ENCODE measurements at places on chromosomes 4 and X.

DNA sequence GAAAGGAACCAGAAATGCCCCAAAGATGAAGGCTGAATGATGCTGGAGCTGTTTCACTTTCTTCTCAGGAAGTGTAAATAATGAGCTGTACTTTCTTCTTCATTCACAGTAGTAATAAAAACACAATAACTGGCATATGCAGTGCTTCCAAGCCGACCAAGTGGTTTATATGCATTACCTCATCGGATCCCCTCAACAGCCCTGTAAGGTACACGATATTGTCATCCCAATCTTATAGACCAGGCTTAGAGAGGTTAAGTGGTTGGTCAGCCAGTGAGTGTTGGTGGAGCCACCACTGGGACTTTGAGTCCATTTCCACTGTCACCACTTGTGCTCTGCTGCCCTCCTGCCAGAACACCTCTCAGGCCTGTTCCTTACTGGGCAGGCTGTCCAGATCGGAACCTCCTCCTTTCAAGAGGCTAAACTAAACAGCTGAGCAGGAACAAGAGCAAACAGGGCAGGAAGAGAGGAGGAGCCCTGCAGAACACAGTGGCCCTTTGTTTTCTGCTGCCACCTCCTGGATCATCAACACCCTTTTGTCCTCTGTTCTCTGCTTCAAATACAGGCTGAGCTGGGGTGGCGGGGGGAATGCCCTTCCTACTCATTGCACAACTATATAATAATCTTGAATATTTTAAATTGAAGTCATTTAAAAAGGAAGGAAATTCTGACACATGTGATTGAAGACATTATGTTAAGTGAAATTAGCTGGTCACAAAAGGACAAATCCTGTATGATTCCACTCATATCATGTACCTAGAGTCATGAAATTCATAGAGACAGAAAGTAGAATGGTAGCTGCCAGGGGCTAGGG, 112.5 kb upstream of the ATP6AP2 start:
- peak; percentile 0 for DNase-seq

- no peak for DNase-seq
These were observed 1685.9 kb upstream of the TENM3 start for GRCh38 chr4:180557348-180557747.

DNA sequence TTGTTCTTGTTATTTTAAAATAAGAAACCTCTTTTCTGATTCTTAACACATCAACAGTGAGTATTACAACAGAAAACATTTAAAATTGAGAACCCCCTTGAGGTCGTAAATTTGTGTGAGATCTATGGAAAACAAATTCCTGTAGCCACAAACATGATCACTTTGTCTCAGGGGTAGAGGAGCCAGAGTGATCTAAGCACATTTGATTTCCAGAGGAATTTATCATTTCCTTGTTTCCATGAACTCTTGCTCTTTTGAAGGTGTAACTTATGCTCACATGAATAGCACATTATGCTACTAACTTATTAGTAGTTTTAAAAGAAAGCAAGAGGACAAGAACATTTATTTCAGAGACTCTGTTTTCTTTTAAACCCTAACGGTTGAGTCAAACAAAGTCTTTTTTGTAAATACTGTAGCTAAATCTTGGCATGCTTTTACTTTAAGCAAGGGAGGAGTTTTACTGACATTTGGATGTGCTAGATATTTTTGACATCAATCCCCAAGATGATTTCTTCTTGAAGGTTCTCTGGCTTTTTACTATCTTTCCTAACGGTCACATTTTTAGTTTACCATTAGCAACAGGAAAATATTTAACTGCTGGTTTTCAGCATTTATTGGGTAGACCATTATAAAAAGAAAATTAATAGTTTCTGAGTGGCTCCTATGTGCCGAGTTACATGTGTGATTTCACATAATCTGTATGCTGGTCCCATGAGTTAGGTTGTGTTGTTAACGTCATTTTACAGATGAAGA, 27.9 kb upstream of the ZCCHC12 start:
- DNase-seq: no peak

- no peak for DNase-seq
These were observed 12.2 kb downstream of the ARHGEF6 start for GRCh38 chrX:136768469-136769084.

DNA sequence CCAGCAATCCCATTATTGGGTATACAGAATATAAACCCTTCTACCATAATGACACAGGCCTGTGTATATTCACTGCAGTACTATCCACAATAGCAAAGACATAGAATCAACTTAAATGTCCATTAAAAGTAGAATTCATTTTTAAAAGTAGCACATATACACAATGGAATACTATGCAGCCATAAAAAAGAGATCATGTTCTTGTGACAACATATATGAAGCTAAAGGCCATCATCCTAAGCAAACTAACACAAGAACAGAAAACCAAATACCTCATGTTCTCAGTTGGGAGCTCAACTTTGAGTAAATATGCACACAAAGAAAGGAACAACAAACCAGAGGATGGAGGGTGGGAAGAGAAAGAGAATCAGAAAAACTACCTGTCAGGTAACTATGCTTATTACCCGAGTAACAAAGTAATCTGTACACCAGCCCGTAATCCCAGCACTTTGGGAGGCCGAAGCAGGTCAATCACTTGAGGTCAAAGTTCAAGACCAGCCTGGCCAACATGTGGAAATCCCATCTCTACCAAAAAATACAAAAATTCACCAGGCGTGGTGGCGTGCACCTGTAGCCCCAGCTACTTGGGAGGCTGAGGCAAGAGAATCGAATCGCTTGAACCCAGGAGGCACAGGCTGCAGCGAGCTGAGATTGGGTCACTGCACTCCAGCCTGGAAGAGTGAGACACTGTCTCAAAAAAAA, 22.8 kb downstream of the DHX15 start:
- DNase-seq: no peak

DNA sequence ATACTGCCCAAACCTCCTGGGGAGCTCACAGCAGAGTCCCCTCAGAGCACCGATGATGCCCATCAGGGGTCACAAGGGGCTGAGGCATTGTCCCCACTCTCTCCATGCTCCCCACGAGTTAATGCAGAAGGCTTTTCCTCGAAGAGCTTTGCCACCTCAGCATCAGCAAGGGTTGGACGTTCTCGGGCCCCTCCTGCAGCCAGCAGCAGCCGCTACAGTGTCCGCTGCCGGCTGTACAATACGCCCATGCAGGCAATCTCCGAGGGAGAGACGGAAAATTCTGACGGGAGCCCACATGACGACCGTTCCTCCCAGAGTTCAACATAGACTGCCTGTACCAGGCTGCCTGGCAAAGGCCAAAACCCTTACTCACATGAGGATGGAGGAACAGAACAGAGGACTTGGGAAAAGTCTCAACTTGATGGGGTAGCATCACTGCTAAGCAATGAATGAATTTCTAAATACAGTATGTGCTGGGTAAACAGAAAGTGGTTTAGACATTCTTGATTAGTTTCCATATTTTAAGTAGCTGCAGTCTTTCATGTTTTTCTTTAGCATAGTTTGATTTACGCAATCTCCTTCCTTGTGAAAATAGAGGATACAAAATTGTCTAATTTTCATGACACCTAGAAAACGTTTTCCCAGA, 5.0 kb upstream of the SCML1 start:
- DNase-seq: no peak

GRCh38 chr4:142600952-142601351, 245.1 kb downstream of the INPP4B start:
- no peak for DNase-seq

- DNase-seq: no peak
These were observed 403.7 kb upstream of the TRAM1L1 start for GRCh38 chr4:117489107-117489506.

GRCh38 chr4:74997948-74998729, 65.2 kb downstream of the PARM1 start:
- no peak for DNase-seq
